ENCODE measurements at places on chromosomes 16 and 17. TPM values are rescaled to one million over a fixed set of nuclear protein-coding genes. Genes with fewer than 3 reads are reported as not detected.
A peak's percentile ranks its signal among the peaks of the same experiment; 100 is the strongest.

The CSF3 gene
- not detected for total RNA-seq

The CCL16 gene
- 0.20 TPM for total RNA-seq

The BLTP2 gene
- total RNA-seq = 131 TPM

The PSMC3IP gene
- total RNA-seq = 1.9 TPM

The ADAMTS18 gene
- 0.20 TPM for total RNA-seq

The OR1A1 gene
- not detected for total RNA-seq

DNA sequence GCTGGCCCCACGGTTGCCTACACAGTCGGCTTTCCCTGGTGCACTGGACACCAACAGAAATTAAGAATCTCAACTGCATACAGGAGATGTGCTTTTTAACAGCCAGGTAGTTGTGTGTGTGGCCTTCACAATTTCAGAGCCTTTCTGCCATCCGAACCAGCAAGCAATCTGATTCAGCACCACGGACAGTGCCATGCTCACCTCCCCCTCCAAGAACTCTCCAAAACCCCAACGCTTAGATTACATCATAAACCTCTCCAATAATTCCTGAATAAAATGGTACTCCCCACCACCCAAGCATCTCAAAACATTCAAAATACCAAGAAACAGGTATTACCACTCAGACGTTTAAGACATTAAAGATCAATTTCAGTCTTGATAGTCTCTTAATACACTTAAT is 31.8 kb downstream of the USP7 start:
- peak; percentile 55 for DNase-seq

GRCh38 chr17:28057731-28058246 is 15.3 kb downstream of the NLK start:
- no peak for DNase-seq

- peak; percentile 46 for DNase-seq
These were observed at the start of gene SNX20 for GRCh38 chr16:50681021-50681885. TSS of gene SNX20 (minus strand) at chr16:50681312. CDS start at chr16:50677526, 3,786 bp downstream.

- DNase-seq = no peak
These were observed 39.0 kb upstream of the AKAP1 start for GRCh38 chr17:57045868-57046704.

DNA sequence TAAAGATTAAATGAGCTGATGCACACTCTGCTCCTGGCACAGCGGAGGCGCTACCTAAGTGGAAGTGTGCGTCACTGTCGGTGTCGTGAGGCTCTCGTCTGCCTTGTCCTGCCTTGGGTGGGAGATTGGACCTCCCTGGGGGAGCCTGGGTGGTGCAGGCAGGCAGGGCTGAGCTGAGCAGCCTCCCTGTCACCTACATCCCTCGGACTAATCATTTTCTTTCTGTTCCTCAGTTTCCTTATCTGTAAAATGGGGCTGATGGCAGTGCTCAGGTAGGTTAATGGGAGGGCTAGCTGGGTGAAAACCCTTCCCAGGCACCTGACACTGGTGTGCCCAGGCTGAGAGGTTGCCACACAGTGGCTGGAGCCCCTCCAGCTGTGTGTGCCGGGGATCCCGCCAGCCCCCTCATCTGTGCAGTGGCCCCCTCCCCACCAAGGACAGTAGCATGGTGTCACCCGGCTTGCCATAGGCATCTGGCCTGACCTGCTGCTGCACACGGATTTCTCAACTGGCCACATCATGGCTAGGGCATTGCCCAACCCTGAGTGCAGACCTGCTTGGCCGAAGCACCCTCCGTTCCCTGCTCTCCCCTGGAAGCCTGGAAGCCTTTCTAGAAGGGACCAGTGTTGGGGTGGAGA is 4.3 kb downstream of the ADCY7 start:
- DNase-seq = no peak

DNA sequence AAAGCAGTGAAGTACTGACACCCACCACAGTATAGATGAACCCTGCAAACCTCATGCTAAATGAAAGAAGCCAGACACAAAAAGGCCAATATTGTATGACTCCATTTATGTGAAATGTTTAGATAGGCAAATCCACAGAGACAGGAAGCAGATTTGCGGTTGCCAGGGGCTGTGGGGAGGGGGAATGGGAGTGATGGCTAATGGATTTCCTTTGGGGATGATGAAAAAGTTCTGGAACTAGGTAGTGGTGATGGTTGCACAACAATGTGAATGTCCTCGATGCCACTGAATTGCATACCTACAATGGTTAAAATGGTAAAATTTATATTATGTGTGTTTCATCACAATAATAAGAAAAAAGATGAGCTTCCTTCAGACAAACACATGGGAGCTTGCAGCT is 28.4 kb upstream of the WFIKKN2 start:
- DNase-seq = no peak

GRCh38 chr16:67278773-67279295 is 498 bp upstream of the PLEKHG4 start:
- no peak for DNase-seq

- no peak for DNase-seq
These were observed 6.6 kb downstream of the RNF112 start for GRCh38 chr17:19417611-19418010.

- no peak for DNase-seq
These were observed 8.0 kb downstream of the ELOB start for GRCh38 chr16:2769100-2769529.

DNA sequence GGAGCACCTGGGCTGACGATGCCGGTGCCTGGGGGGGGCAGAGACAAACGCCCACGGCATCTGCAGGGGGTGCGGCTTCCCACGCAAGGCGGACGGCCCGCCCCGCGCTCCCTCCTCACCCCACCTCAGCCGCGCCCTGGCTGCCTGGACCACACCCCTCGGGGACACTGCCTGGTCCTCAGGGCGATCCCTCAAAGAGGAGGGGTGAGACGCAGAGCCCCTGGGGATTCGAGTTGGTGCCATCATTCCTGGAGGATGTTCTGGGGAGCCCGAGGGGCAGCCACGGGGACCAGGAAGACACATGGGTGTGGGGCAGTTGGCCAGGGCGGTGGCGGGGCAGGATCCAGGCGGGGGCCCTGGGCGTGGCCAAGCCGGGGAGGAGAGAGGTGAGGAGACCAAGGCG is 3.9 kb downstream of the IGFALS start:
- peak; percentile 39 for DNase-seq

DNA sequence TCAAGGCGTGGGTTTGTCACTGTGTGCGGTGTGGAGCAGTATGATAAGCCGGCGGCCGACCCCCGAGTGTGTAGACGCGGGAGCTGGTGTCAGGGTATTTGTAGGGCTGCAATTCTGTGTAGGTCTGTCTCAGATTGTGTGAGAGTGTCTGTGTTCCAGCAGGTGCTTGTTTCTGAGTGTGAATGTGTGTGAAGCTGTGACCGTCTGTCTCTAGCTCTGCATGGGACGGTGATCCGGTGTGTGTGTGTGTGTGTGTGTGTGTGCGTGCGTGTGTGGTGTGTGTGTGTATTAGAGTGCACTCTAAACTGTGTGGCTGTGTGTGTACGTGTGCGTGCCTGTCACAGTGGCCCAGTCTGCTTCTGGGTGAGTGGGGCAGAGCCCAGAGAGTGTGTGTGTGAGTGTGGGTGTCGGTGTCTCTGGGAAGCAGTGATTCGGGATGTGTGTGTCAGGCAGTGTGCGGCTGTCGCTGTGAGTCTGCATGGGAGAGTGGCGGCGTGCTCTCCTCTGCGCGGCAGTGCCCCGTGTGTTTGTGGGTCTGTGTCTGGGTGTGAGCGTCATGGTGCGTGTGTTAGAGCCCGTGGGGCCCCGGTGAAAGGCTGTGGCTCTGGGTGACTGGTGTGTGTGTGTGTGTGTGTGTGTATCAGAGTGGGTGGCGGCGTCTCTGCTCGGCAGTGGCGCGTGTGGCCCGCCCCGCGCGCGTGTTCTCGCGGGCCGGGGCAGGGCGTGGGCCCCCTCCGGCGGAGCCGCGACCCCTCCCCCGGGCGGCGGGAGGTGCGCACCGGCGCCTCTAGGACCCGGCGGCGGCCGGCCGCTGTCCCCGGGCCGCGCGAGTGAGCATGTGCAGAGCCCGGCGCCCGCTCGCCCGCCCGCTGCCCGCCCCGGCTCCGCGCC is at the start of gene WSCD1:
TSS of gene WSCD1 (plus strand) at position 841 of the 891 bp plus-strand sequence. CDS start 10,280 bp downstream, outside the sequence.
- peak; percentile 66 for DNase-seq

- no peak for DNase-seq
These were observed 501.4 kb upstream of the WSB1 start for GRCh38 chr17:26792486-26792885.
